OCI-LY7 (cell line): ENCODE measurements at places on chromosomes 3 and 15. TPM values are rescaled to one million over a fixed set of nuclear protein-coding genes. Genes with fewer than 3 reads are reported as not detected.
A peak's percentile ranks its signal among the peaks of the same experiment; 100 is the strongest.

Gene NXPE3
- 59.2 and 64.3 TPM in 2 replicates for total RNA-seq

Gene DCP1A
- total RNA-seq = 23.2 and 28.1 TPM in 2 replicates

Gene RHCG
- total RNA-seq = not detected in 2 replicates

Gene CISH
- total RNA-seq = not detected in 2 replicates

Gene KBTBD13
- total RNA-seq = not detected in 2 replicates

Gene EPHA3
- not detected in 2 replicates for total RNA-seq

DNA sequence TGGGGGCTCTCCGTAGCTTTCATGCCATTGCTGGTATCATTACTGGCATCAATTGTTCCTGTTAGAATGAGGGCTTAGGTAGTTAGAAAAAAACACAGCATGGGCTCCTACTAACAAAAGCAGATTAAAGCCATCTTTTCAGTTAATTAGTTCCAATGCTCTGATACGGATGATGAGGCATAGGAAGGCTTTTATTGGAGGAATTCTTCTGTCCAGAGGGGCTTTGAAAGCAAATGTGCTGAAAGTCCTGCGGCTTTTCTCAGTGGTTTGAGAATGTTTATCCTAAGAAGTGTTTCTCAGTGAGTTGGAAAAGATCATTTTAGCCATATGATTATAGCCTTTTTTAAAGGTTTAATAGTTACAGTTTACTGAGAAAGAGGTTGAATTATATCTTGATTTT, 198.5 kb downstream of the THSD4 start:
- DNase-seq = no peak

DNA sequence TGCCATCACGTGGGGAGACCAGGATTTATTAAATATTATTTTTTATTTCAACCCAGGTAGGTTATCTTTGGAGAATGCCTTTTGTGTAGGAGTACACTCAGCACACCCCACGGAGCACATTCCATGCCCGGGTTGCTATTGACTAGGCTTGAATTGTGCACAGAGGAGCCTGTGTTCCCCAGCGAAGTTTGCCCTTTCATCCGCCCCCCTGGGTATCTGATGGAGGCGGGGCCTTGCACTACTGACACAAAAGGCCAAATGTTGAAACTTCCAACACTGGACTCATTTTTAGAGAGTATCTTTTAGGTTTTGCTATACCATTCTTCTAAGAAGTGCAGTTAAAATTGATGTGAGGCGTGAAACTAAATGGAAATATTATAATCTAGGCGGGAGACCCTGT, 39.3 kb upstream of the PPP4R2 start:
- no peak for DNase-seq

- no peak for DNase-seq
Observed at GRCh38 chr3:162468791-162469190, 972.2 kb downstream of the OTOL1 start.

DNA sequence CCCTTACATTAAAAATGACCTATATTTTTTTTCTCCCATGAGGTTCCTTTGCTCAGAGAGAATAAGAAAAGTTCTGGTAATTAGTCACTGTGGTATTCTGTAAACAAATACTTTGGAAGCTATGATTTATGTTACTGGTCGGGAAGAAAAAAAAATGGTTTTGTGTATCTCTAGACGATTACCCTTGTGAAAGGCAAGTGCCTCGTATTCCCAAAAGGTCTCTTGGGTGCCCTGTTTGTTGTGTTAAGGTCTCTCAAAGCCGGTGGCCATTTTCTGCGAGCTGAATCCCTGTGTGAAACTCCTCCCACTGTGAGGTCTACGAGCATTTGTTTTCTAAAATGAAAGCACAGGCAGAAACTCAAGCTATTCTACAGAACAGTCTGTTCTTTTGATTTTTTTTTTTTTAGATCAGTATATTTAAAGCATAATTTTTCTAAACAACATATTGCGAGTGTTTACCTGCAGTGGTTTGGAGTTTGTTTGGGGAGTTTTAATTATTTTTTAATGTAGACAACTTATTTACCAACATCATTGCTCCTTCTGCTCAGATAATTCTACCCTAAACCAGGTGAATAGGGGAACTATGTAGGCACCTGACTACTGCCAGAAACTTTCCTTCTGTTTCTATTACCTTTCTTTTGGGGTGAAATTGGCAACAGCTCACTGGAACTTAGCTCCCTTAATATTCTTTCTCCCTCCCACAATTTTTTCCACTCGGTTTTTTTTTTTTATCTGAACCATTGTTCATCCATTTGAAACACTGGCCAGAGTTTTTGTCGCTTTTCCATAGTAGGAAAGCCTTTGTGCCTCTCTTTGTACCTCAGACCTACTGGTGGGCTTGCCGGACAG, 44.0 kb downstream of the ZBTB38 start:
- peak; percentile 22 for DNase-seq

DNA sequence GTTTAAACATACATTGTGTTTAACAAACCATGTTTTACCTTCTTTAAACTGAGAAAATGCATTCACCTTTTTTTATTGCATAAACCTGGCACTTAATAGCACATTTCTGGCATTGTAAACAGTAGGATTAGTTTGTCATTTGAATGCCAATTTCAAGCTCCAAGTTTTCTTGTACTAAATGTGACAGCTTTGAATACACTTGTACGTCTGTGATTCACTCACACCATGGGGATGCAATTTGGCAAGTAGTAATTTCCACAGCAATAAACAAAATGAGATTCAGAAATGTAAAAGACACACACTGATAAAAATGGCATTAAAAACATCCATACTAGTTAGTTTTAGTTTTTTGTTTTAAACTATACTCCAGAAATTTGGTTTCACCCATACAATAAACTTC, 598.9 kb downstream of the SI start:
- no peak for DNase-seq

DNA sequence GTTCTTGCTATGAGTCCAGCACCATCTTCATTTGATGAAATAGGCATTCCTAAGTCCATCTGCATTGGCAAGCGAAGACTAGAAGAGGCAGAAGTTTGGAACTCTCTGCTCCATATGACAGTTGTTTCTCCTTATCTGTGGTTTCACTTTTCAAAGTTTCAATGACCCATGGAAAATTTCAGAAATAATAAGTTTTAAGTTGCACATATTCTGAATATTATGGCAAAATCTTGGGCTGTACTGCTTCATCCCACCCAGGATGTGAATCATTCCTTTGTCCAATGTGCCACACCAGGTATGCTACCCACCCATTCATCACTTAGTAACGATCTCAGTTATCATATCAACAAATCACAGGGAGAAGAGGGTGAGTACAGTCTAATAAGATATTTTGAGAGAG, 647.9 kb downstream of the GRM7 start:
- no peak for DNase-seq

DNA sequence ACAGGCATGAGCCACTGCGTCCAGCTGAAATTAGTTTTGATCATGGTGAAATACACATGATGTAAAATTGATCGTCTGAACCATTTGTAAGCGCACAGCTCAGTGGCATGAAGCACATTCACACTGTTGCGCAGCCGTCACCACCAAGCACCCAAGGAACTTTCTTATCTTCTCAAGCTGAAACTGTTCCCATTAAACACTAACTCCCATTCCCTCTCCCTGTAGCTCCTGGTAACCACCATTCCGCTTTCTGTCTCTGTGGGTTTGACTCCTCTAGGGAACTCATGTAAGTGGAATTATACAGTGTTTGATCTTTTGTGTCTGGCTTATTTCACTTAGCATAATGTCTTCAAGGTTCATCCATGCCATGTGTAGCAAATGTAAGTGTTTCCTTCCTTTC, 62.3 kb downstream of the FBLN2 start:
- no peak for DNase-seq

GRCh38 chr3:120438665-120439370, 12.0 kb downstream of the FSTL1 start:
- no peak for DNase-seq

DNA sequence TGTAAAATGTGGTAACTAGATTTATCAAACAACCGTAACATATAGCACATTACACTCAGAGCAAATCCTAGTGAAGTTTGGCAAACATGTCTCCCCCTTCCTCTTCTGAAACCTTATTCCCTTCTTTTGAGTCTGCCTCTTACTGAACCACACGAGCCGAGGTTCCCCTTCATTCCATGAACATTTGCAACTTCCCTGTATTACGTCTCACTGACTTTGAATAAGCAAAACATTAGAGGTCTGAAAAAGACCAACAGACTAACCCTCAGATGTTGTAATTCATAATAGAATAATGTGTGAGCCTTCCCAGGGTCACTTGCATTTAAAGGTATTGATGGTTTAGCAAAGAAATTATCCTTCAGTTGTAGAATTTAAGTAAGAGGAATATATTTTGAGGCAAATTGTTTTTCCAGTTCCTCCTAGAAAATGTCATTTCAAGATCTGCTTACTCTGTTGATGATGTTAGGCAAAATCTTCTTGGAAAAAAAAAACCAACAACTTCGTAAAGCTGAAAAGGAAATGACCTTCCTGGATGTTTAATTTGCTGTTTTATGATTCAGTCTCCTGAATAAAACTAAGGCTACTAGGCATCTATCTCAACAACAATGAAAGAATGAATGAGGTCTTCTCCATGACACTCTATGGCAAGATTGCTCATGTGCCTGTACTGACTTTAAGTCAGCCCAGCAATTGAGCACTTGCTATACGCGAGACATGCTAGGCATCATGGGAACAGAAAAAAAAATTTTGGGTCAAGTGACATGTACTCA, 296.9 kb upstream of the NECTIN3 start:
- DNase-seq = no peak

DNA sequence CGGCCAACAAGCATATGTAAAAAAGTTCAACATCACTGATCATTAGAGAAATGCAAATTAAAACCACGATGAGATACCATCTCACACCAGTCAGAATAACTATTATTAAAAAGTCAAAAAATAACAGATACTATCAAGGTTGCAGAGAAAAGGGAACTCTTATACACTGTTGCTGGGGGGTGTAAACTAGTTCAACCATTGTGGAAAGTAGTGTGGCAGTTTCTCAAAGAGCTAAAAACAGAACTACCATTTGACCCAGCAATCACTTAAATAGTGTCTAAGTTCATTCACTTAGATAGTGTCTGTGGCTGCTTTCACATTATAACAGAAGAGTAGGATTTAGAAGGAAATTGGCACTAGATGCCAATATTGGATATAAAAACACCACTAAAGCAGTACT, 49.7 kb downstream of the CGGBP1 start:
- DNase-seq = no peak

DNA sequence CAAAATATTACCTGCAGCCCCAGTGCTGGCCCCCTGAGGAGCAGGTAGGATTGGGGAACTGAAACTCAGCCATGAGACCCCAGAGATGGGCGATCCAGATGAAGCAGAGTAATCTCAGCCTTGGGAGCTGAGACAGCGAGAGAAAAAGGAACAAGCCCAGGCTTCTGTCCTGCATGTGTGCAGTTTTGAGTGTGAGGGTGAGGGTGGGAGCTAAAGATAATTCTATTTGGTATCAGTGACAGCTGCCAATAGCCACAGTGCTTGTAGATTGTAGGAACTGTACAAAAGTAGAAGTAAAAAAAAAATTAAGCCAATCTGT, 5.9 kb downstream of the ATP8B4 start:
- no peak for DNase-seq

- DNase-seq = no peak
Observed at GRCh38 chr15:75827691-75828090, 15.6 kb upstream of the UBE2Q2 start.

GRCh38 chr15:74397239-74398068, 30.0 kb upstream of the CYP11A1 start:
- DNase-seq = peak; percentile 52

- peak; percentile 71 for DNase-seq
Observed at GRCh38 chr15:31434588-31435260, 108.1 kb downstream of the KLF13 start.

GRCh38 chr3:100852840-100853239, 140.4 kb downstream of the ABI3BP start:
- DNase-seq = no peak

- DNase-seq = peak; percentile 68
Observed at GRCh38 chr15:84878504-84878903, 6.0 kb upstream of the SLC28A1 start.
